ENCODE measurements at places on chromosomes 13 and 19.

GRCh38 chr19:12199757-12200419, 37.0 kb downstream of the ZNF136 start:
- no peak for DNase-seq

- DNase-seq: peak; percentile 92
These were observed 750 bp upstream of the SLC27A1 start for GRCh38 chr19:17469481-17470067.

DNA sequence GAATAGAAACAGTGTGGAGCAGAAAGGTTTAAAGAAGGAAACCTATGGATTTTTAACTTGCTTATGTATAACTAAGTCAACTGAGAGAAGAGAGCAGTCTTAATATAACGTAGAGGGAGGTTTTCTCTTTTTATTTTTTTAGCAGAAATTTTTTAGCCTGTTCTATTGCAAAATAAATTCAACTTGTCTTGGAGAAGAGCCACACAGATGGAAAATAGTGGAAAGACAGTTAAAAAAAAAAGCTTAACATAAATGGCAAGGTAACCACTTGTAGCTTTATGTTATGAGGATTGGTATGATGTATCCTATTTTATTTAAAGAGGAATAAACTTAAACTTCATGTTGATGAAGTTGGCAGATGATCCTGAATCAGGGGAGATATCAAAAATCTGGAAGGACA, 312.4 kb downstream of the SHISA2 start:
- DNase-seq: no peak

DNA sequence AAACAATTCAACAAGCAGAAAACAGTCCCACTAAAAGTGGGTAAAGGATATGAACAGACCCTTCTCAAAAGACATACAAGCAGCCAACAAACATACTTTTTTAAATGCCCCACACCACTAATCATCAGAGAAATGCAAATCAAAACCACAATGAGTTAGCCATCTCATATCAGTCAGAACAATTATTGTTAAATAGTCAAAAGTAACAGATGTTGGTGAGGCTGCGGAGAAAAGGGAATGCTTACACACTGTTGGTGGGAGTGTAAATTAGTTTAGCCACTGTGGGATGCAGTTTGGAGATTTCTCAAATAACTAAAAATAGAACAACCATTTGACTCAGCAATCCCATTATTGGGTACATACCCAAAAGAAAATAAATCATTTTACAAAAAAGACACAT, 8.7 kb downstream of the ZNF529 start:
- DNase-seq: no peak

DNA sequence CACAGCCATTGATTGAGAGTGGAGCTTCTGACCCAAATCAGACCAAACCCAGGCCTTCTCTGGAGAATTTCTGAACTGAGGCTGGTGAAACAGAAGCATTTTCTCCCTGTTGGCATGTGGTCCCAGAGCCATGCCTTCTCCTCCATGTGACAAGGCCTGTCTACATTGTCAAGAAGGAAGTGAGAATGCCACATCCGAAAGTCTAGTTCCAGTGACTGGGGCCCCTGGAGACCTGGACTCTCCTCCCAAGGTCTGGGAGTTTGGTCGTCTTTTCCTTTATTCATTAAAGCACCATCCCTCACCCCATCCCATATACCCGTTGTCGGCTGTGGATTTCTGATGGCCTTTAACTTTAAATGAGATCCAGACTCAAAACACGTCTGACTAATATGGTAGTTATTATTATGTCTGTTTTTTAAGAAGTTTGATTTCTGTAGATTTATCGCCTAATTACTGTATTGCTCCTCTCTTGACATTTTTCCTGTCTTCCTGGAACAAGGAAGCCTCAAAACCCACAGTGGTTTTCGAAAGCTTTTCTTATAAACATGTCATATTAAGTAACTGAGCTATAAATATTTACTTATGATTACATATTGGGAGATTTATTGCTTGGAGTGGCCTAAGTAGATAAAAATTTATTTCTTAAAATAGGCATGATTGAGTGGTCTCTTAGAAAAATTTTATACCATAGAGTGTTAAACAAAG, 128.3 kb upstream of the FRY start:
- DNase-seq: no peak

- DNase-seq: no peak
These were observed 14.3 kb downstream of the MRPS12 start for GRCh38 chr19:38944981-38945506.

DNA sequence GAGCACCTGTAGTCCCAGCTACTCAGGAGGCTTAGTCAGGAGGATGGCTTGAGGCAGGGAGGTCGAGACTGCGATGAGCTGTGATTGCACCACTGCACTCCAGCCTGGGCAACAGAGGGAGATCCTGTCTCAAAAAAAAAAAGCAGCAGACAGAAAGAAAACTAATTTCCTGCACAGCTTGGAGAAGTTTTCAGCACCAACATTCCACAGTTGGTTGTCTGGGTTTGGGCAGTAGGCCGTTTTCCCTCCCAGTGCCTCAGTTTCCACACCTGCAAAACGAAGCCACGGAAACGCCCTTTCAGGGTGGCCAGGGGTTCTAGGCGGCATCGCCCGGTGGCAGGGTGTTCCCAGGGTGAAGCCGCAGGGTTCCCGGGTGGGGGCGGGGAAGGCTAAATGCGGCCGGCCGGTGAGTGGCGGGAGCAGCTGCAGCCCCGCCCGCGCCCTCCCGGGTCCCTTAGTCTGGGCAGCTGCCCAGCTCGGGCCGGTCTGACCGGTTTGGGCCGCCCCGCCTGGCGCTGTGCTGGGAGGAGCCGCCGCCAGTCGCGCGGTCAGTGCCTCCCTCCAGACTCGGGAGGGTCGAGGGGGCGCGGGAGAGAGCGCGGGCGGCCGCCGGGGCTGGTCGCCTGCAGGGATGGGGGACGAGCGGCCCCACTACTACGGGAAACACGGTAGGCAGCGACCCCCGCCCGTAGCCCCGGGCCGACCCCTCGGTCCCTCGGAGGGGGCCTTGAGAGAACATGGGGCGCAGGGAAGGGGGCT, at the start of gene SLC44A2:
TSS of gene SLC44A2 (plus strand) at position 551 of the 759 bp plus-strand sequence. CDS start at position 632, 81 bp downstream.
- DNase-seq: no peak

DNA sequence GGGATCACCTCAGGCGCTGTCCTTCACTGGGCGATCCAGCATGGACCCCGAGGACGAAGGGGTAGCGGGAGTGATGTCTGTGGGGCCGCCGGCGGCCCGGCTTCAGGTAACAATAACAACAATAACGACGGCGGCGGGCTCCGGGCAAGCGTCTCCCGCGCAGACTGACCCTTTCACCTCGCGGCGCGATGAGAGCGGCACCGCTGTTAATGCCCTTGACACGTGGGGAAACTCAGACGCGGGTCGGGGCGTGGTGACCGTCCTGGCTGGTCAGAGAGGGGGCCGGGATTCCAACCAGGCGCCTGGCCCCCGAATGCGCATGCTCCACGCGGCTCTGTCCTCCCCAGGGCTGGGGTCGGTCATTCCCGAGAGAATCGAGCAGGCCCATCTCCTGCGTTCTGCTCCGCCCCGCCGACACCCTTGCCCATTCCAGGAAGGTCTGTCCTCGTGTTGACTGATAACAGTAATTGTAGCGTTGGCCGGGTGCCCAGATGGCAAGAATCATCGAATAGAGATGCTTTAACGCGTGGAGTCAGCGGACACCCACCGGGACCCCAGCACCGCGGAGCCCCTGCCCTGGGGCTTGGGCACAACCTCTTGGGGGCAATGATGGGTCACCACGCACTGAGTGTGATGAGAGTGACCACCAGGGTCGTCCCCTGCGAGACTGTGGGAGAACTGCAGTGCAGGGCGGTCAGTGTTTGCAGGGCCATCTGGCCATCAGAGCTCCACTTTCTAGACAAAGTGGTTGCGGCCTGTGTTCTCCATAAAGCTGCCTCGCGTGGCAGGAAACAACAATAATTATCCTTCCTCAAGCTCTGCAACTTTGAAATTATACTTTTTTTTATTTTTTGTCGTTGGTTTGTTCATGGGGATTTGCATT, 528 bp downstream of the ZNF8 start:
- DNase-seq: peak; percentile 13

GRCh38 chr13:38577048-38577447, 109.8 kb upstream of the FREM2 start:
- no peak for DNase-seq

- no peak for DNase-seq
These were observed 104.3 kb downstream of the CCNA1 start for GRCh38 chr13:36536546-36536945.

- no peak for DNase-seq
These were observed 52.2 kb upstream of the F7 start for GRCh38 chr13:113053376-113053775.

DNA sequence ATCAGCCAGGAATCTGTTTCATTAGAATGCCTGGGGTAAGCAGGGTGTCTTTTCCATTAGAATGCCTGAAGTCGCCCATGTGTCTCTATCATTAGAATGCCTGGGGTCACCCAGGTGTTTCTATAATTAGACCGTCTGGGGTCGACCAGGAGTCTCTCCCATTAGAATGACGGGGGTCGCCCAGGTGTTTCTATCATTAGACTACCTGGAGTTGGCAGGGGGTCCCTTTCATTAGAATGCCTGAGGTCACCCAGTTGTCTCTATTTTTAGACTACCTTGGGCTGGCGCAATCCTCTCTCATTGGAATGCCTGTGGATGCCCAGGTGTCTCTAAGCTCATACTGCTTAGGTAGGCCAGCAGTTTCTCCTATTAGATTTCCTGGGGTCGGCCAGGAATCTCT, 1447.6 kb downstream of the UQCRFS1 start:
- no peak for DNase-seq

GRCh38 chr13:61413572-61414535, 1.8 kb downstream of the PCDH20 start:
- DNase-seq: no peak

DNA sequence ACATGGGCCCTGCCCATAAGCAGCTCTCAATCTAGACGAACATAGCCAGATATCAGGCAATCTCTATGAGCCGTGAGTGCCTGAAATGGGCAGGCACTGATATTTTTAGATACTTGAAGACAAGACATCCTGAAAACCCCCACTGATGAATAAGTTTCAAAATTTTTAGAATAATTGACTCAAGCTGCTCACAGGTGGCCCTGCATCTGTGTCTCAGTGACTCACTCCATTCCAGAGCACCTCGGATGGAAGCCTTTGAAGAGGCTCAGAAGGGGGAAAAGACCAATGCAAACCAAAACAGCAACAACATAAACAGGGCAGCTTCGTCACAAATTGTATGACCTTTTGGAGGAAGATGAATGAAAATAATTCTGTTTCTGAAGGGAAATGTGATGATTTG, 42.8 kb upstream of the SLC46A3 start:
- DNase-seq: no peak

DNA sequence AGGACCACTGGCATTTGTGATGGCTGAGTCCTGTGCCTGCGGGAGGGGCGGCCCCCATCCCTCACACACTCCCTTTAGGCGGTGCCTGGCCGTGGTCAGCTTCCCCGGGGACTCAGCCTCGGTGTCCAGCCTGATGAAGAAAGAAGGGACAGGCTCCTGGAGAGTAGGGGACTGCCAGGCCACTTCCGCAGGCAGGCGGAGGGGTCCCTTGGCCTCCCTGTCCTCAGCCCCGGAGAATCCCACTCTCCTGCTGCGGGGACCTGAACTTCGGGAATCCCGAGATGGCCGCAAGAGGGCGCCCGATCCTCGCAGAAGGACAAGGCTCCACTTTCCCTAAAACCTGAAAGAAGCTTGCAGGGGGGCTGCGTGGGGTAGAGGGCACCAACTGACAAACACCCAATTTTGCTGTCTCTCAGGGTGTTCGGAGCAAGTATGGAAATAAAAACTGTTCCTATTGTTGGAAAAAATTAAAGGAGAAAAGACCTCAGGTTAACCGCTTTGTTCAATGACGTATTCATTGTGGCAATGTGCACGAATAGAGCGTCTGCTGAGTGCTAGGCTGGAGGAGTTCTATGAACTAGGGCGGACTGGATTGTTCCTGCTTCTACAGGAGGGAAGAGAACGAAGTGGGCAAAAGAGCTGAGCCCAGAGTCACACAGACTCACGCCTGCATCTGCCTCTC, 297.3 kb downstream of the ZNF536 start:
- peak; percentile 16 for DNase-seq

- DNase-seq: no peak
These were observed 12.5 kb downstream of the ARRDC2 start for GRCh38 chr19:18020212-18021085.

GRCh38 chr19:56405062-56405461, 930 bp downstream of the ZNF583 start:
- DNase-seq: no peak

DNA sequence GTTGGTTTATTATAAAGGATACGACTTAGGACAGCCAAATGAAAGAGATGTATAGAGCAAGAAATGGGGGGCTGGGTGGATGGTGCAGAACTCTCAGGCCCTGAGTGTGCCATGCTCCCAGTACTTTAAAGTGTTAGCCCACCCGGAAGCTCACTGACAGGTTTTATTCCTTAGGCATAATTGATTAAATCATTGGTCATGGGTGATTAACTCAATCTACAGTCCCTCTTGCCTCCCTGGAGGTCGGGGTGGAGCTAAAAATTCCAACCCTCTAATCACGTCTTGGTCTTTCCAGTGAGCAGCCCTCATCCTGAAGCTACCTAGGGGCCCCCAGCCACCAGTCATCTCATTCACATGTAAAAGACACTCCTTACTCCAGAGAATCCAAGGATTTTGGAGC, 9.9 kb upstream of the LEUTX start:
- no peak for DNase-seq

- no peak for DNase-seq
These were observed at the start of gene ADM5 for GRCh38 chr19:49689133-49690078. Gene ADM5, plus strand, starts transcription at chr19:49689594. Its CDS starts 244 bp downstream, at chr19:49689838.

- no peak for DNase-seq
These were observed 15.9 kb downstream of the BCAM start for GRCh38 chr19:44824761-44825160.

GRCh38 chr19:50663482-50663790, 14.2 kb downstream of the C19orf81 start:
- no peak for DNase-seq

DNA sequence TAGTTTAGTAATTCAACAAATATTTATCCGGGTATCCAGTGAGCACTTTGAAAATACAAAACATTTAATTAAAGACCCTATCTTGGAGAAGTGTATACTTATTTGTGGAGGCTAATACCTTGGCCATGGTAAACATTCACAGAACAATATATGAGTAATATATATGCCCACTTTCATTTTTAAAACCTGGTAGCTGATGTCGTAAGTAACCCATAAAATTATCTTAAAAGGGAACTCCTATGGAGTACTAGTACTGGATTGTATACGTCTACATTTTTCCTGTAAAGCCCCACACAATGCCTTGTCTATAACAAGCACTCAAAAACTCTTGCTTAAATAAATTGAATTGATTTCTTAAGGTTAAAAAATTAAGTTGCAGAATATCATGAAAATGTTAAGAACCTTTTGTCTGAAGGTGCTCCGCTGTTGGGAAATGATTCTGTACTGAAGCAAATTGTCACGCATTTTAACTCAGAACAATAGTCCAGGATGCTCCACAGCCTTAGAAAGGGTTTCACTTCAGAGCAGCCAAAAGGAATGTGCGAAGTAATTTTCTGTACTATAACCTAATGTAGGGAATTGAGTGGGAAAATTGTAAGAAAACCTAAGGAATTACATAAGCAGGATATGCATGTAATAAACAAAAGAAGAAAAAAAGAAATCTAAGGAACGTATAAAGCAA, 58.9 kb upstream of the C1QTNF9 start:
- no peak for DNase-seq
